ENCODE measurements at places on chromosomes 12 and 14.

DNA sequence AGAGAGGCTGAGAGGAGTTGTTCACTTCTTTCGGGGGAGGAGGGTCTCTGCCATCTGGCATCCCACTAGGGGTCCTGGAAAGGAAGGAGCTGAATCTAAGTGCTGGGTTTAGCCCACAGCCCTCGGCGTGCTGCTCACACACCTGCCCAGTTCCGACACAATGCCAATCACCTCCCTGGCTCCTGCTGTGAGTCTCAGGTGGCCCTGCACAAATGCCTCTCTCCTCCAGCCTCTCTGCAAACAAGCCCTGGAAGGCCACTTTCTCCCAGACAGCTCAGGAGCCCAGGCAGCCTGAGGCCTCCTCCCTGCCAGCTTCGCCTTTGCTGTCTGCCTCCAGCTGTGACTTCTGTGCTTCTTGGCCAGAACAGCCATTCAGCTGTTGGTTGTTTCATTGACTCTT, 51.2 kb downstream of the SMIM41 start:
- no peak for DNase-seq

DNA sequence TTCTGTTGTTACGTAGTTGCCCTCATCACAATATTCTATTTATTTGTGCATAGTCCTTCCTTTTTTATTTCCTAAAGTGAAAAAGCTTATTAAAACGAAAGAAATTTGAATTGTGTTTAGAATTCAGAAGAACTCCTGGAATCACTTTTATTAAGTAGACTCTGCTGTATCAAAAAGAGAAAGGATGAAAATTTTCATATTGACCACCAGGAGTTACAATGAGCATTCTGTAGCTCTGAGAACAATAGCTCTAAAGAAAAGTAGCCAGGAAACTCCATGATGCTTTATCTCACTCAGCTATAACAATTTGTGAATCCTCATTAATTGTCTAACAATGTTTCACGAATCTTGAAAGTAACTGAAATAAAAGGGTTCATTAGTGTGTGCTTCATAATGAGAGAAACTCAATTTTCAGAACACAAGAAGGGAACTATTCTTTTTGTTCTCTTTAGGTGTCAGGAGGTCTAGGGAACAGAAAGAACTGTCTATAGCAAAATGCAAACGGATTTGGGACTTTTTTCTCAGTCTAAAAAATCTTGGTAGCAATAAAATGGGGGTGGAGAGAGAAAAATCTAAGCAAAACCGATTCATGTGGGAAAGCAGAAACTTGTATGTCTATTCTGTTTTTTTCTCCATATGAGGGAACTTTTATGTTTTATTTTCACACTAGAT, 19.3 kb downstream of the ASCL1 start:
- no peak for DNase-seq

DNA sequence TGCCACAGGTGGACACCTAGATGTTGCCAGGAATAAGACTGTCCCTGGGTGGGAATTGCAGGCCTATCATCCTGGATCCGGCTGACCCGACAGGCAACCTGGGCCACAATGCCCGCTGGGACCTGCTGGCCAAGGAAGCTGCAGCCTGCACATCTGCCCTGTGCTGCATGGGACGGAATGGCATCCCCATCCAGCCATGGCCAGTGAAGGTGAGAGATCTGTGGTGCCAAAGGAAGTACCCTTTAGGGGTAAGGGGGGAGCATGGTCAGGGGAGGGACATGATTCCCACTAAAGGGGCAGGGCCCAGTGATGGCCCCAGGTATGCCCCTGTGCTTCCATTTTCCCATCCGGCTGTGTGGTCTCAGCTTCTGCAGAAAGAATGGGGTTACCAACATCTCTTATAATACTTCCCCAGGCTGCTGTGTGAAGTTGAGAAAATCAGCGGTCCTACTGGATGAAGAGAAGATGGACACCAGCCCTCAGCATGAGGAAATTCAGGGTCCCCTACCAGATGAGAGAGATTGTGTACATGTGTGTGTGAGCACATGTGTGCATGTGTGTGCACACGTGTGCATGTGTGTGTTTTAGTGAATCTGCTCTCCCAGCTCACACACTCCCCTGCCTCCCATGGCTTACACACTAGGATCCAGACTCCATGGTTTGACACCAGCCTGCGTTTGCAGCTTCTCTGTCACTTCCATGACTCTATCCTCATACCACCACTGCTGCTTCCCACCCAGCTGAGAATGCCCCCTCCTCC, 8.6 kb upstream of the OAS2 start:
- DNase-seq: no peak

DNA sequence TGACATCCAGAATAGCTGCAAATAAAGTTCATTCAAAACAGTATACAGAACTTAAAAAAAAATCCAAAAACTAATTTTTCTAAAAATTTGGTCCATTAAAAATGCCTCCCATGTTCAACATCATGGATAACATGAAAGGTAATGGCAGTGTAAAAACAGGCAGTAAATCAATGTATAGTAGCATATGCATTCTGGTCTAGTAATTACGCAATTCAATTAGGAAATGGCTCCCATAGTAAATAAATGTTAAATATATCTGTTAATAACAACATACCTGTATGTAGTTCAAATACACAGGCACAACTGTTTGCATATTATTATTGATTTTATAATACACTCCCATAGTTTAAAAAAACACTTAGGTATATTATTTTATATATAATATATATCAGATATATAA, 42.5 kb downstream of the SGPP1 start:
- DNase-seq: no peak

DNA sequence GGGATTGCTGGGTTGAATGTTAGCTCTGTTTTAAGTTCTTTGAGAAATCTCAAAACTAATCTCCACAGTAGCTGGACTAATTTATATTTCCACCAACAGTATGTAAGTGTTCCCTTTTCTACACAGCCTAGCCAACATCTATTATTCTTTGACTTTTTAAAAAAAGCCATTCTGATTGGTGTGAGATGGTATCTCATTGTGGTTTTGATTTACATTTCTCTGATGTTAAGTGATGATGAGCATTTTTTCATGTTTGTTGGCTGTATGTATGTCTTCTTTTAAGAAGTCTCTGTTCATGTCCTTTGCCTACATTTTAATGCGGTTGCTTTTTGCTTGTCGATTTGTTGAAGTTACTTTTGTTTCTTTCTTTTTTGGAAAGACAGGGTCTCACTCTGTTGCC, 301.1 kb upstream of the OR4E1 start:
- DNase-seq: no peak

GRCh38 chr12:110907583-110907982, 12.8 kb downstream of the MYL2 start:
- no peak for DNase-seq

DNA sequence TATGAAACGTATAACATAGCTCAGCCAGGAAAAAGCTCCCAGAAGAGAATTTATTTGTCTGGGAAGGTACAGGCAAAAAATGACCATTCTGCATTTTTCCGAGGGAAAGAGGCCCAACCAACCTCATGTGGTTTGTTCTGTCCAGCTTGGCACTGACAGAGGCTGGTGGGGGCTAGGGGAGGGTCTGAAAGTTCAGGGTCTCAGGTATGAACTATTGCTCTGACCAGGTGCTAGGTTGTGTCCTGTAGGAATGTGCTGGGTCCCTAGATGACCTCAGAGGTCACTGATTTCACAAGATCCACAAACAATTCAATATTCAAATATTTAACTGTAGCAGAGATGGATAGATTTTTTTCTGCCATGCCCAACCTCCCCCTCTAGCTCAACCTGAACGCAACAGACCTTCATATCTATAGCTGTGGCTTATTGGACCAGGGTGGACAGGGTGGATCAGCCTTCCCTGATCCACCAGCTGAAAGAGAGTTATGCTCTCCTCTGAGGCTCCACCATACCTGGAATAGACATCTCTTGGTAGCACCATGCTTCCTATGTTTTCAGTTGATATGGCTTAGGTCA, 32.9 kb upstream of the IFT81 start:
- DNase-seq: no peak

- peak; percentile 44 for DNase-seq
Observed at GRCh38 chr12:10967409-10967808, 19.3 kb downstream of the TAS2R50 start.

DNA sequence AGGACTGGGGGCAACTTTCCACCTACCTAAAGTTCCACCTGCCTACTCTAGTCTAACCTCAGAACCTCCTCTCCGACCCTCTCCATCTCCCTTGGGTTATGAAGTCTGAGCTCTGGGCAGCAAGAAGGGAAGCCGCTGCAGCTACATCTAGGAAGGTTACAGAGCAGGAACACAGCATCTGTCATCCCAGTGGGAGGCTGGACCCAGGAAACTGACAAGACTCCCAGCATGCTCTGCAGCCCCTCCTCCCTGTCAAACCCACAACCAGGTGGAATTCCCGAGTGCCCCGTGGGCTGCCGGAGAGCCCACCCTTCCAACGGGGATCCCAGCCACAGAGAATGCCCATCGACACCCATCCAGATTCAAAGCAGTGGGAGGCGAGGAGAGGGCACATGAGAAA, 2.1 kb downstream of the TESC start:
- DNase-seq: no peak

DNA sequence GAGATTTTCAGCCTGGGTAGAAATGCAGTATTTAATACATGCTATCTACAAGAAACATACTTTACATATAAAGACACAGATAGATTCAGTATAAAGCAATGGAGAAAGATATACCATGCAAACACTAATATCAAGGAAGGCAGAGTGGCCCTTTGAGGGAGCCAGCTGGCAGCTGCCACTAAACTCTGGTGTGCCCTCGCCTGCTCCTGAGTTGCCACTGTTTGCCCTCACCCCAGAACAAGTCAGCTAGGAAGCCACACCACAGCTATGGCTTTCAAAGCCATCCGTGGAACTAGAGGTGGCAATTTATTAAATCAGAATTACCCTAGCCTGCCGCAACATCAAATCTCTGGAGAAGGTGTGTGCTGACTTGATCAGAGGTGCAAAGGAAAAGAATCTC, 18.3 kb downstream of the PXN start:
- DNase-seq: no peak

GRCh38 chr14:32354716-32355115, 25.6 kb downstream of the AKAP6 start:
- DNase-seq: no peak

DNA sequence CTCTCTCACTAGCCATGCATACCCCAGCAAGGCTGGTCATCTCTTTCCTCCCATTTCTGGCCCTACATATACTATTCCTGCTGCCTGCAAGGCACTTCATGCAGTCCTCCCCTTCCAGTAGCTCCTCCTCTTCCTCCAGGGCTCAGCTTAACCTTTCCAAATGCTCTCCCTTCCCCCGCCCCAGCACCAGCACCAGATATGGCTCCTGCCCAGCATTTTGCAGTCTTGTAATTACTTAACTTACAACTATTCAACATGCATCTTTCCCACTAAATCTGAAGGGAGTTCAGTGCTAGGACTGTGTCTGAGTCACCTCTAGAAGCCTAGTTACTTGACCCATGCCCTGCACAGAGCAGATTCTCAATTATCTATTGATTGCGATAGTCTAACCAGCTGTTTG, 1.8 kb upstream of the FBXO21 start:
- peak; percentile 5 for DNase-seq

DNA sequence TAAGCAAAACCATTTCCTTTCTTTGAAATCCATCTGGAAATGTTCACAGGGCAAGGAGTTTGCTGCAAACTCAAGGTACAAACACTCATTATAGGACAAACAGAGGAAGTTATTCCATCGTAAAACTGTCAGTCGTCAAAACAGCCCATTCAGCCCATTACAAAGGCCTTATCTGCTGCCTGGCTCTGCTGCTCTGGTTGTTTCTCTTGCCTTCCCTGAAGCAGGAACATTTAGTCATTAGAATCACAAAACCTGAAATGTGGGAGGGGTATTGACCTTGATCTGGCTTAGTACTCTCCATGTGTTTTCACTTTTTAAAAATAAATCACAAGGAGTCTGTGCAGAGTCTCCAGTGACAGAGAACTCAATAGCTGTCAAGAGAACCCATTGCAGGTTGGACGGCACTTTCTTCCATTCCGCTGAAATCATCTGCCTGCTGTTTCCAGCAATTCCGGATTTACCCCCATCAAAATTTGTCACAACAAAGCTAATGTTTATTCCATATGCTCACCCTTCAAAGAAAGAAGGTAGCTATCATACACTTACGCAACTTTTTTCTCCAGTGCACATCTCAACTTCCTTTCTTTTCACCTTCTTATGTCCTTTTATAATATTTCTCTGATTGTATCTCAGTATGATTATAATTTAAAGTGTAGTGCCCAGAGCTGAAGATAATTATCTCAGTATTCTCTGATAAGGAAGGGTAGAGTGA, 24.6 kb upstream of the ITPR2 start:
- no peak for DNase-seq

- DNase-seq: no peak
Observed at GRCh38 chr14:68636597-68636996, 156.3 kb downstream of the ZFP36L1 start.

DNA sequence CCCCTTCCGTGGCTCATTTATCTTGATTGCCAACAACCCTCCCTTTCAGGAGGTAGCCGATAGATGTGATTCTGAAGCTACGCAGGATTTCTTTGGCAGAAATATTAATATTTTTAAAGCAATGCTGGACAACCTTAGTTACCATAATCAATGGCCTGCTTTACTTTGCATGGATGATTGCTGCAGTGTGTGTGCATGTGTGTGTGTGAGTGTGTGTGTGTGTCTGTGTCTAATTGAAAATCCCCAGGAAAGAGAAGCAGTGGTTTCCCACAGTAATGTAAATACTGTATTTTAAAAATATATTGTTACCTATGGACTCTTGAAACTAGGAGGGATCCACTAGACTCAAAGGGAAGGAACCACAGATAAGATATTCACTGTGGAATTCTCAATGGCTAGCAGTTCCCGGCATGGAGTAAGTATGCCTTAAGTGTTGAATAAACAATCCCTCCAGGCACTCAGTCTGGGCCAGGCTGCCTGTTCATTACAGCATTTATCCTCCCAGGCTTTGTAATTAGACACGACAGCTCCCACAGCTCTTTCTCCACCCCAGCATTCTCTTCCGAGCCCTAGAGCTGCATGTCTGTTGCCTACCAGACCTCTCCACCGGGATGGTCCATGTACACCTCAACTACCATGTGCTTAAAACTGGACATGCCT, 22.5 kb upstream of the C14orf132 start:
- DNase-seq: no peak

- no peak for DNase-seq
Observed at GRCh38 chr12:16622338-16622737, 16.4 kb upstream of the LMO3 start.

DNA sequence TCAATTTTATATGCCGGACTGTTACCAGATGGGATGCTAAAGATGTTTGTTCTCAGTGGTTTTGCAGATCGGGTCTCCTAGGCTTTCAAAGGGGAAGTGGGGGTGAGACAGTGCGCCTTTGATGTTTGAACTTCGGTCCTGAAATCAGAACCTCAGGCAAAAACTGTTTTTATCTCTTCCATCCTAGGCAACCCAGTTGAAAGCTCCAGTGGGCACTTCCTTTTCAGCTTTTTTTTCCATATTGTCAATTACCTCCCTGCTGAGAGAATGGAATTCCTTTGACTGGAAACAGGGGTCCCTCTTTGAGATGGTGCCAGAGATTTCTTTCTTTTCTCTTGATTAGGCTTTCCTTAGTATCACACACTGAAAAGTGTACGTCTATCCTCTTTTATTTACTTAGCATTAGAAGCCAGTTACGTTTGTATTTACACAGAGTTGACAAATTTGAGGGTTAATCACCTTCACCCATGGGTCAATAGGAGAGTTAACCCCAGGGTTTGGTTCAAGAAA, 40.0 kb downstream of the NUAK1 start:
- DNase-seq: no peak

Data from fibroblast of upper back skin (primary cell).